ENCODE measurements at places on chromosomes 5 and 9.

- no peak for DNase-seq
Observed at GRCh38 chr9:15935661-15936305, 382.9 kb downstream of the CCDC171 start.

DNA sequence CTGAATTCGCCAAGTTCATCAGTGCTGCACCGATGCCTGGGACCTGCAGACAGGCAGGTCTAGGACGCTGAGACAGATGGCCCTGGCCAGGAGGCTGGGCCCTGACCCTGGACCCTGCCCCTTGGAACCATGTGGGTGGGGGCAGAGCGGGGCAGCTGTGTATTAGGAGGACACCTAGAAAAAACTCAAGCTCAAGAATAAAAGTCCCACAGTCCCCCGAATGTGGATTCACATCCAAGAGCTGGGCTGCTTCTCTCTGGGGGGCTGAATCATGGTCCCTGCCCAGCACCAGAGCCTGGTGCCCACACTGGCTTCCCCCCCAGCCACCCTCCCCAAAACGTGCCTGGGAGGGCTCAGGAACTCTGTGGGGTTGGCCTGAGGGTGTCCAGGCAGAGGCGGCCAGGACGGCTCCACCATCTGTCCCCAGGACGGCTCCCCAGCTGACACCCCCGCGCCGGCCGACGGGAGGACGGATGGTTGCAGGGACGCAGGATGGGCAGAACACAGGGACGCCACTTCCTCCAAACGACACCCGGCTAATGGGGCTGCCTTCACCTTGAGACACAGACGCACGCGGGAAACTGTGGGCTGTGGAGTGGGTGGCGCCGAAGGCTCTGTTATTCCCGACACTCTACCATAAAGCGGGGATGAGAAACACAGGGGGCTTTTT is 34.9 kb downstream of the EXD3 start:
- no peak for DNase-seq

- no peak for DNase-seq
Observed at GRCh38 chr5:98957307-98957706, 28.5 kb upstream of the CHD1 start.

GRCh38 chr5:73370095-73370494 is 78.5 kb downstream of the FOXD1 start:
- DNase-seq, result no peak

GRCh38 chr5:76705574-76705973 is 10.4 kb upstream of the F2R start:
- DNase-seq, result peak; percentile 47

GRCh38 chr5:7850395-7851239 is at the start of gene CFAP90:
Gene CFAP90, minus strand, starts transcription at chr5:7851133. Its CDS starts 112 bp downstream, at chr5:7851021.
- DNase-seq, result no peak

GRCh38 chr9:5231212-5231611 is at the start of gene INSL4:
Gene INSL4, plus strand, starts transcription at chr9:5231419. Its CDS starts 105 bp downstream, at chr9:5231524.
- DNase-seq, result no peak

DNA sequence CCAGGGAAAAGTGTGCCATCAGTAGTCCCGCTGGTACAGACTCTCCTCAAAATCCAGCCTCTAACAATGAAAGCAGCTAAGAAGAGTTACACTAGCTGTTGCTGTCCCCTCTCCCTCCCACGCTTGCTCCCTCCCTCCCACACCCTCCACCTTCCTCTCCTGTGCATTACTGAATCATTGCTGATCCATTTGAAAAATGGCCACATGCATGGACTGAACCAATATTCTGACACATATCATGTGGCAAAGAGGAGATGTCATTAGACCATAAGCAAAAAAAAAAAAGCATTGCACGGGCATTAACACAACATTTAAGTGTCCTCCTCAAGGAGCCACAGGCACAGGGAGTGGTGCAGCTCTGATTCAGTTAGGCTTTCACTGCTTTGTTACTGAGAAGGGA is 37.9 kb downstream of the LHFPL2 start:
- no peak for DNase-seq

GRCh38 chr5:53110156-53110555 is 599 bp upstream of the MOCS2 start:
- no peak for DNase-seq

- DNase-seq, result peak; percentile 49
Observed at GRCh38 chr5:31809050-31809870, 170.3 kb downstream of the PDZD2 start.

DNA sequence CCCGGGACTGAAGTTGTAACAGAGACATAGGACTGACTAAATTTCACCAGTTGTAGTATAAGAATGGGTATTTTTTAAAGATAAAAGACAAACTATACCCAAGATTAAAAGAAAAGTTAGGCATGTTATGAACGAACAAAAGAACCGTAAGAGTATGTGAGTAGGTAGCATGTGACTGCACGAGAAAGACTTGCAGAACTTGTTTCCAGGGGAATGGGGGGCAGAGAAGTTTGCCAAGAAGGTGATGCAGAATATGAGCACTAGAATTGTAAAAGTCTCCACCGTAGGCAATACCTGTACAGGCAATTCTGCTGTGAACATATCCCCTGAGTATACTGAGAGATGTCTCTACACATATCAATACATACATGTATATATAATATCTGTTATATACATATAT is 614.7 kb downstream of the PRELID2 start:
- DNase-seq, result no peak

DNA sequence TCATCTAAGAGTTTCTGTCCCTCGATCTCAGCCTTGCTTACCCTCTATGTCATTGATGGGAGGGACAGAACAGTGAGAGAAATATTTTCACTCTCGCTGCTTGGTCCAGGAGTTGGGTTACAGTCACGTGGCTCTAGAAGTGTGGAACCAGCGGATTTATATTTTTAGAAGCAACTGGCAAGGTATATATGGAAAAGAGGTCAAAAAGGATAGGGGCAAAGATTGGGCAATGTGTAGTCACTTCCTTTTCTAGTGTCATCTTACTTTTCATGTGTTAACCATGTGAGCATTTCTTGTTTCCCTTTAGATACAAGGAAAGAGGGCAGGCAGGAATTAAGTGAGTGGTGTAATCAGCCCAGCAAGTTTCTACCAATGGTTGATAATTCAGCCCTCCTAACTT is 111.5 kb upstream of the ZNF366 start:
- peak; percentile 40 for DNase-seq

- DNase-seq, result no peak
Observed at GRCh38 chr5:81537905-81538547, 144.1 kb upstream of the ACOT12 start.

DNA sequence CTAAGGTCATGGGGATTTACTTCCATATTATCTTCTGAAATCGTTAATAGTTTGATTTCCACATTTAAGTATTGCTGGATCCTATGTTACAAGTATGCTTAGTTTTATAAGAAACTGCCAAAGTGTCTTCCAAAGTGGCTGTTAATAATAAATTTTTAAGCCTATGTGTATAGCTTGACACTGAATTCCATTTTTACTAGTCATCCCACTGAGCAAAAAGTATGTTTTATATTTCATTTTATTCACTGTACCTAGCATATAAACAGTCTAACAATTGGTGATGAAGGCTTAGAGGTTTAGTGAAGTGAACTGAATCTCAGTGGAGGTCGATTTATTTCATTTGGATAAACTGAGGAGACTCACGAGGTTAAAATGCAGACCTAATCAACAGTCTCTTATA is 174.6 kb downstream of the ADAMTS6 start:
- no peak for DNase-seq

- DNase-seq, result no peak
Observed at GRCh38 chr9:5896863-5897262, 6.2 kb downstream of the MLANA start.

DNA sequence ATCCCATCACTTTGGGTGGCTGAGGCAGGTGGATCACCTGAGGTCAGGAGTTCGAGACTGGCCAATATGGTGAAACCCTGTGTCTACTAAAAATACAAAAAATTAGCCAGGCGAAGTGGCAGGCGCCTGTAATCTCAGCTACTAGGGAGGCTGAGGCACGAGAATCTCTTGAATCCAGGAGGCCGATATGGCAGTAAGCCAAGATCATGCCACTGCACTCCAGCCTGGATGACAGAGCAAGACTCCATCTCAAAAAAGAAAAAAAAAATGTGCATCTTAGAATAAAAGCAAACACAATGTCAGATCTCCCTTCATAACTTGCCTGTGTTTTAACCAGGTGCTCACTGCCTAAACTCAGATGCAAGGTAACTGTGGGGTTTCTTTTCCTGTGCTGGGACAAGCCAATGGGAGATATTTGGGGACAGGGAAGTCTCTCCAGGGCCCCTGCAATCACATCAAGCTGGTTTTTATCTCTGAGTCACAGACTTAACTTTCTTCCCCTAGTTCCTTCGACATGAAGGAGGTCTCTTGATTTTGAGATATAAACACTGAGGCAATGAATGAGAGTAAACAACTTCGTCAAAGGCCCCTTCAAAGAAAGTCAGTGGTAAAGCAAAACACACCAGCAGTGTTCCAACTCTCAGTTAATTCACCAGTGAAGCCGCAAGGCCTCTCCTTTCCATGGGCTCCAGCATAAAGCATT is 99.1 kb downstream of the SNX18 start:
- DNase-seq, result no peak

DNA sequence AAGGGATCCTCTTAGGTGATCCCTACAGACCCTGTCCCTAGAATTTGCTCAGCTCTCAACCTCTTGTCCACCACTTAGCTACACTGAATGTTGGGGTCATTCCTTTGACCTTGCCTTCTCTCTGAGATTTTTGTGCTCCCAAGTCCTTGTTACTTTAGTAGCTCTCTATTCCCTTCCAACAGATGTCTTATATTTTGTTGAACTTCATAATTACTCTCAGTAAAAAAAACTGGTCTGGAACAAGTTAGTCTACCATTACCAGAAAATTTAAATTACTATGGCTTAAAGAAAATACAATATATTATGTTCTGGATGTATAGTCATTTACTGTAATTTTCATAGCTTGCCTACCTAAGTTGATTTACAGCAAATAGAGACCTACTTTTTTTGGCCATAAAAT is 23.5 kb upstream of the RANBP3L start:
- no peak for DNase-seq
